ENCODE measurements at places on chromosomes 16 and 17. TPM values are rescaled to one million over a fixed set of nuclear protein-coding genes. Genes with fewer than 3 reads are reported as not detected.

GRCh38 chr17:77287432-77288068, 146.8 kb downstream of the SEC14L1 start:
- H3K4me1 ChIP-seq = peaks cover 42% of the 10 kb centered on the region
- no peaks in the 10 kb centered on the region for H3K36me3 ChIP-seq
- H3K4me3 ChIP-seq = no peak overlapping the region
- H3K27me3 ChIP-seq = no peaks in the 10 kb centered on the region
- peak overlapping the region; percentile 93 for H3K27ac ChIP-seq

GRCh38 chr16:9013508-9013864, 49.8 kb upstream of the USP7 start:
- peaks cover 2% of the 10 kb centered on the region for H3K4me1 ChIP-seq
- 0 out of 2 replicates have a peak, but pooled peaks cover 1% of the 10 kb centered on the region for H3K27me3 ChIP-seq
- H3K36me3 ChIP-seq = no peaks in the 10 kb centered on the region
- no peak overlapping the region for H3K27ac ChIP-seq
- no peak for DNase-seq
- H3K4me3 ChIP-seq = no peak overlapping the region

The KRTAP4-9 gene
- total RNA-seq = not detected

- H3K4me3 ChIP-seq = no peak overlapping the region
- no peaks in the 10 kb centered on the region for H3K27me3 ChIP-seq
- H3K27ac ChIP-seq = no peak overlapping the region
Observed at GRCh38 chr17:75241143-75241430, 20.3 kb downstream of the GGA3 start.

DNA sequence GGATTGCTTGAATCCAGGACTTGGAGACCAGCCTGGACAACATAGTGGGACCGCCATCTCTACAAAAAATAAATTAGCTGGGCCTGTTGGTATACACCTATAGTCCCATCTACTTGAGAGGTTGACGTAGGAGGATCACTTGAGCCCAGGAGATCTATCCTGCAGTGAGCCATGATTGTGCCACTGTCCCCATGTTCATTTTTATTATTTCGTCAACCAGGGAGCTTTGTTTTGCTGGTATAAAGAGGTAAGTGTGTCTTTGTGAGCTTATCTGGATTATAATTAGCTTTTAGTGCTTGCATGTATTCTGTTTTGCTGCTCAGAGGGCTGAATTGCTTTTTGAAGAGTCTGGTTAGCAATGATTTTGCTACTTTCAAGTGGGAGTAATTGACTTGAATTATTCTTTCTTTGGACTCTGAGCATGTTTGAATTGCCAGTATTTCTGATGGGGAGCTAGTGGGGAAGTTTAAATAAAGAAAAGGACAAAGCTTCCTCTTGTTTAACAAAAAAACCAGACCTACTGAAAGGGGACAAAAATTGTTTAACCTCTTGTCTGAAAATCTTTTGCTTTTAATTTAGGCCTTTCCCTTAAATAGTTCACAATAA, 31.6 kb upstream of the BCAS3 start:
- DNase-seq = no peak
- H3K27ac ChIP-seq = no peak overlapping the region
- H3K27me3 ChIP-seq = no peaks in the 10 kb centered on the region

The TBC1D3L gene
- total RNA-seq = 0.28 TPM

The RAB37 gene
- total RNA-seq = not detected

The NLRC3 gene
- total RNA-seq = not detected

The TPSB2 gene
- total RNA-seq = not detected

DNA sequence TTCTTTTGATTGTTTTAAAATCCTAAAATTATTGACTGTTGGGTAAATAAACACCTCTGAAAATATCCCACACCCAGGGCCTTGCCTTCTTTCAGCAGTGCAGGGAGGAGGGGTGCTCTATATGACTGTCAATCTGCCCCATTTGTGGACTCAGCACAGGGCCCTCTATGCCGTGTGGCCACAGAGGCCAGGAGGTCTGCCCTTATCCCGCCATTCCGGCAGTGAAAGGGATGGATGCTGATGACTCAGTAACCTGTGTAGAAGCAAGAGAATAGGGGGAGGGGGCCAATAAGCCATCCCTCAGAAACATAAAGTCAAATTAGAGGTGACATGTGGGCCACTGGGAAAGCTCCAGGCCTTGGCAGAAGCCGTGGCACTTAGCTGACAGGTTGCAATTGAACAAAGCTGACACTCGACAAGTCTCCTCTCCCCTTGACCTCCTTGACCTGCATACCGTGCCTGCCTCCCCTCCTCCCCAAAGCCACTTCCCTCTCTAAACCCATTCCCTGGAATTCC, 281.4 kb upstream of the DYNLRB2 start:
- no peak overlapping the region for H3K4me3 ChIP-seq
- no peaks in the 10 kb centered on the region for H3K27me3 ChIP-seq
- H3K36me3 ChIP-seq = no peaks in the 10 kb centered on the region
- H3K27ac ChIP-seq = no peak overlapping the region
- no peaks in the 10 kb centered on the region for H3K4me1 ChIP-seq
- DNase-seq = no peak

DNA sequence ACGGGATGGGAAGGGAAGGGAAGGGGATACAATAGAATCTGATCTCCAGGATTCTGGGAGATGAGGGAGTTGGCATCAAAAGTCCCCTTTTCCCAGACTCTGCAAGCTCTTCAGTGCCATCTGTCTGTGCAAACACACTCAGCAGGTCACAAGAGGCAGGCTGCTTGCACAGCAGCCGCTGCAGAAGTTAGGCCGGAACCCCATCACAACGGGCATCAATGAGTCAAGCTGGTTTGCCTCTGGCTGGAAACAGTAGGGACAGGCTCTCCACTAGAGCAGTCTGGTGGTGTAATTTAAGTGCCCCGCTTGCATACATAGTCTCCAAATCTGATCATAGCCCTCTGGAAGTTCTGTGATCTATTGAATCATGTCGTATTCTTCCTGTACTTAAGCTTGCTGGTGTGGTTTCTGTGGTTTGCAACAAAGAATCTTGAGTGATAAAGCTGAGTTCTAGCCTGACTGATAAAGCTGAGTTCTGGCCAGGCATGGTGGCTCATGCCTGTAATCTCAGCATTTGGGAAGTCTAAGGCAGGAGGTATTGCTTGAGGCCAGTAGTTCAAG, 33.7 kb upstream of the KDM8 start:
- no peaks in the 10 kb centered on the region for H3K36me3 ChIP-seq
- H3K27ac ChIP-seq = no peak overlapping the region

GRCh38 chr17:28878981-28879380, 18.6 kb downstream of the FLOT2 start:
- H3K27me3 ChIP-seq = no peaks in the 10 kb centered on the region
- no peak overlapping the region for H3K4me3 ChIP-seq
- H3K27ac ChIP-seq = no peak overlapping the region
- peak; percentile 32 for DNase-seq
- peaks cover 42% of the 10 kb centered on the region for H3K36me3 ChIP-seq
- no peaks in the 10 kb centered on the region for H3K4me1 ChIP-seq

The KRT36 gene
- total RNA-seq = not detected

The EFCAB3 gene
- total RNA-seq = not detected

DNA sequence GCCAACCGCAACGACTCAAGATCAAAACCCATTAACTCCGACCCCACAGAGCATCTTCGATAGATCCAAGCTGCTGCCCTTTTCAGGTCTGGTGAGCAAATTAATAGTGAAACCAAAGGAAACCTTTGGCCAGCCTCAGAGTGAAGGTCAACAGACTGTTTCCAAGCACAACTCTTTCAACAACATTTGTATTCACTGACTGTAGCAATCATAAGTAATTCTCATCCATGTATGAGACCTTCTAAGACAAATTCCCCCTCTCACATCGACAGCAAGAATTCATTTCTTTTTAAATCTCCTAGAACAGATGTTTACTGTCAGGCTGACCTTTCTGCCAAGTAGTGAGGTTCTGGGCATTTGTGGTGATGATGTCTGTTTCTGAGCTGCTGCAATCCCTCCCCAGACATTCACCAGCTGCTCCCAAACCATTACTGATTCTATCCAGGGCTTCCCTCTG, 64.2 kb downstream of the SLC39A11 start:
- 0 out of 2 replicates have a peak, but pooled peaks cover 4% of the 10 kb centered on the region for H3K36me3 ChIP-seq
- no peaks in the 10 kb centered on the region for H3K27me3 ChIP-seq
- peak; percentile 72 for DNase-seq
- peaks cover 11% of the 10 kb centered on the region for H3K4me1 ChIP-seq
- H3K4me3 ChIP-seq = no peak overlapping the region
- peak overlapping the region; percentile 45 for H3K27ac ChIP-seq
